ENCODE measurements at places on chromosomes 2 and 18.

DNA sequence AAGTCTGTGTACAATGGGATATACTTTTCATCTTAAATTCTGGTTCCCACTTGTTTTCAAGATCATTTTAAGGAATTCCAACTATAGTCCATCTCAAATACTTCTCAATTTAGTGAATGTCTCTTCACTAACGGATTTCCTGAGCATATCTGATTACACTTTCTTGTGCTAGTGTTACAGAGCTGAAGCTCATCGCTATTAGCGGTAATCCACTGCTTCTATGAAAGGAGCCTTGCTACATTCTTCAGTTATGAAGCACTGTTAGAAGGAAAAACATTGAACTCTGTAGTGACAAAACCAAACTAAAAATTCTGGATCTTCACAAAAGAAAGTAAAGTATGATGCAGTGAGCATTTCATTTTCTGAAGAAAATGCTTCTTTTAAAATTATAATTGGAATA lies 72.0 kb downstream of the AGPS start:
- DNase-seq: no peak

GRCh38 chr2:30714811-30715709 lies 92.2 kb downstream of the CAPN13 start:
- DNase-seq: no peak

GRCh38 chr2:36300697-36301096 lies 54.9 kb upstream of the CRIM1 start:
- DNase-seq: no peak

DNA sequence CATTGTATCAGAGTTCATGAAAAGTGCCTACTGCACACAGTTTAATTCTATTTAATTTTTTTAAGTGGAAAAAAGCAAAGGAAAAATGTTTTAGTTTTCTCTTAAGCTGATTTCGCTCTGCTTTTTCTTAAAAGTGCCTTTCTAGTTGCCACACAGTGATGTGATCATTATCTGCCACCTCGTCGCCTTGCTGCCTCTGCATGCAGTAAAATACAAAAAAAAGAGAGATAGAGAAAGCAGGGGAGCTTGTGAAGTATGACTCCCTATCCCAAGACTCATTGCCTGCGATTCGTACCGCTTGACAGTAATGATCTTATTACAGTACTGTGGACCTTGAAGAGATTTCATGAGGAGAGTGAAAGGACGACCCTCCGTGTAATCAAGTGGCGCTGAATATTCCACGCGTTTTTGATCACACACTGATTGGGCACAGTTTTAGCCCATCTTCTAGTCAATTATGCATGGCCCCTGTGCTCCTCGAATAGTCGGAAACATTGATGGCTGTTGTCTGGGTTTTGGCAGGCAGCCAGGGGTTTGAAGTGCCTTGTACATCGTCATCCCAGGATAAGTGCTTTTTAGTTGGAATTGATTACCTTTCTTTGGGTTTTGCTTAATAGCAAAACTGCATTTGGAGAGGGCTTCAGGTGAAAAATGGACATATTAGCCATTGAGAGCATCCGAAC lies 188.3 kb downstream of the GBX2 start:
- no peak for DNase-seq

DNA sequence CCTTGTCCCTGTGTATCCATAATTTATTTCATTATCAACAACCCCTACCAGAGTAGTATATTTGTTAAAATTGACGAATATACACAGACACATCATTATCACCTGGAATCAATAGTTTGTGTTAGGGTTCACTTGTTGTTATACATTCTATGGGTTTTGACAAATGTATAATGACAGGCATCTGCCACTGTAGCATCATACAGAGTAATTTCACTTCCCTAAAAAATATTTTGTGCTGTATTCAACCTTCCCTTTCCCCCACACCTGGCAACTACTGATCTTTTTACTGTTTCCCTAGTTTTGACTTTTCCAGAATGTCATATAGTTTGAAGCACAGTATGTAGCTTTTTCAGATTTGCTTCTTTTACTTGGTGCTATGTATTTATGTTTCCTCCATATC lies 132.0 kb downstream of the ZNF804A start:
- DNase-seq: no peak

DNA sequence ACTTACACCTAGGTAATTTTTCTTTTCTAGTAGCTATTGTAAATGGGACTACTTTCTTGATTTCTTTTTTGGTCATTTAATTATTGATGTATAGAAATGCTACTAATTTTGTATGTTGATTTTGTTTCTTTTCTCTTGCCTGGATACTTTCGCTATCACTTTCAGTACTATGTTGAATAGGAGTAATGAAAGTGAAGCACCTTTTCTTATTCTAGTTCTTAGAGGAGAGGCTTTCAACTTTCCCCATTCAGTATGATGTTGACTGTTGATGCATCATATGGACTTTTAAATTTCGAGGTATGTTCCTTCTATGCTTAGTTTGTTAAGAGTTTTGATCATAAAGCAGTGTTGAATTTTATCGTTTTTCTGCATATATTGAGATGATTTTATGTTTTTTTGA lies 142.5 kb downstream of the CDH19 start:
- DNase-seq: no peak

DNA sequence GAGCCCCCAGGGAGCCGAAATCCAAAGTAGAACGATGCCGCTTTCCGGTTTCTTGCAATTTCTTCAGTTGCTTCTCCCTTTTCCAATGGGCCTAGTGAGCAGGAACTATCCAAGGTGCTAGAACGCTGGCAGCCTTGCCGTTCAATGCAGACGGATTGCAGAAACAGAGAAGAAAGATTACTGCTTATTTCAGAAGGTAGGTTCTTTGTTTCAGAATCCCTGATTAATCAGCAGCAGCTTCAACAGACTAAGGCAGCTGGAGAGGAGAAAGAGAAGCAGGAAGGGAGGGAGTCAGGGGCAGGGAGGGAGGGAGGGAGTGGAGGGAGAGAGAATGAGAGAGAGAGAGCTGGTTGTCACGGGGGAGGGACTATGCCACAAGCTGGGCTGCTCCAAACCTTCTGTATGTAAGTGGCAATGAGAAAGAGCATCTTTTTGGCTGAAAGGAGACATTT lies 576 bp downstream of the NYAP2 start:
- DNase-seq: no peak

- no peak for DNase-seq
Measured at GRCh38 chr18:11497585-11497984, 111.8 kb upstream of the SLC35G4 start.

DNA sequence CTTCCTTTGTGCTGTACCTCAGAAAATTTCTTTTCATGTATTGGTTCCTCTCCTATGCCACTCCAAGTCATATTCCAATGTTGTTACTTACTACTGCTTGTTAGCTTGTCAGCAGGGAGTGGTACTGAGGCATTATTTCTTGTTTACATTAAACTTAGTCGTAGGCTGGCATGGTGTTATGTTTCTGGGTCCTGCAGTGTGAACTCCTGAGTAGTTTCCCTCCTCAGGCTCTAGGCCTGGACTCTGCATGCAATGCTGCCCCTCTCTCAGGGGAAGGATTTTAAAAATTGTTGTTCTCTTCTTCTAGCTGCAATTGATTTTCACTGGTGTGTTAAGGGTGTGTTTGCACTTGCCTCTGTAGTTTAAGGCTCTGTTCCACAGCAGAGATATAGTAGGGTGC lies 671.6 kb downstream of the PLCL1 start:
- DNase-seq: no peak

- no peak for DNase-seq
Measured at GRCh38 chr2:12321886-12322285, 394.9 kb upstream of the TRIB2 start.

GRCh38 chr18:53799134-53799533 lies 425.3 kb downstream of the MBD2 start:
- no peak for DNase-seq

GRCh38 chr2:128563348-128563687 lies 244.7 kb upstream of the HS6ST1 start:
- DNase-seq: no peak

DNA sequence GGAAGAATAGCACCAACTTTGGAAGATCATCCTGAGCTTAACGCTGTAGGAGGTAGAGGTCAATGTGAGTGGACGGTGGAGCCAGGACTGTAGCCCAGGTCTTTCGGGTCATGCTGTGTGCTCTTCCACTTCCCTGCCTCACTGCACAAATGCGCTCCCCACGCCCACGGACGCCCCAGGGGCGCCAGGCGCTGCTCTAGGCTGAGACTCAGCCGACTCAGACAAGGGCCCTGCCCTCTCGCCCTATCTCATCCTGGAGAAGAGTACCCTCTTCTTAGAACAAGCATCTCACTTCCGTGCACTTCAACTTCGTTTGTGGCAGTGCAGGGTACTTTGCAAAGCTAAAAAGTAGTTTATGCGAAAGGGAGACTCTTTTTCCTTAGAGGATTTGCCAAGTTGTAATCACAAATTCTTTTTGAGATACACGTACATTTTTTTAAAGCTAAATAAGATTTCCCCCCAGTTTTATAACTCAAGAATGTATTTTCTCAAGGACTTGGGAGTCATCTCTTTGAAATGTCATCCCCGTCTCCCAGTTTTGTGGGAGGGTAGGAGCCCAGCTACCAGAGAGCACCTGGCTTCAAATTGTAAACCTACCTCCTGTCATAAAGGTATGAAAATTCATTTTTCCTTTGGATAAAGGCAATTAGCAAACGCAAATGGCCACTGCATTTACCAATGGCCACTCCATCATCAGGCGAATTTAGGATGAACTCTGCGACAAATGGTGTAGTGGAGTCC lies 1.2 kb upstream of the PRELID3A start:
- no peak for DNase-seq

DNA sequence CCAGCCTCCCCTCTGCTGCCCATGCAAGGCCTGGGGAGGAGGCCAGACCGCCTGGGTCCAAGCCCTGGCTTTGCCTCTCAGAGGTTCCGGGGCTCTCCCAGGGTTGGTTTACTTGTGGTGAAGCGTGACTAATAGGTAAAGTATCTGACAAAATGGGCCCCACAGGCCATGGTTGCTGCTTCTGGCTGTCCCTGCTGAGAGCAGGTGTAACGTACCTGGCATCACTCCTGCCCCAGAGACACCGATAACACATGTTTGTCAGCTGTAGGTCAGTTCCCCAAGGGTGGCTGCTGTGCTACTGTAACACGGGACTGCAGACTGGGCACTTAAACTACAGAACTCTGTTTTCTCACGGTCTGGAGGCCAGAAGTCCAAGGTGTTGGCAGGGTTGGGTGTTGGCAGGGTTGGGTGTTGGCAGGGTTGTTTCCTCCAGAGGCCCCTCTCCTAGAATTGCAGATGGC lies 34.1 kb downstream of the ODC1 start:
- no peak for DNase-seq

- DNase-seq: no peak
Measured at GRCh38 chr2:213189001-213189899, 37.8 kb upstream of the IKZF2 start.

DNA sequence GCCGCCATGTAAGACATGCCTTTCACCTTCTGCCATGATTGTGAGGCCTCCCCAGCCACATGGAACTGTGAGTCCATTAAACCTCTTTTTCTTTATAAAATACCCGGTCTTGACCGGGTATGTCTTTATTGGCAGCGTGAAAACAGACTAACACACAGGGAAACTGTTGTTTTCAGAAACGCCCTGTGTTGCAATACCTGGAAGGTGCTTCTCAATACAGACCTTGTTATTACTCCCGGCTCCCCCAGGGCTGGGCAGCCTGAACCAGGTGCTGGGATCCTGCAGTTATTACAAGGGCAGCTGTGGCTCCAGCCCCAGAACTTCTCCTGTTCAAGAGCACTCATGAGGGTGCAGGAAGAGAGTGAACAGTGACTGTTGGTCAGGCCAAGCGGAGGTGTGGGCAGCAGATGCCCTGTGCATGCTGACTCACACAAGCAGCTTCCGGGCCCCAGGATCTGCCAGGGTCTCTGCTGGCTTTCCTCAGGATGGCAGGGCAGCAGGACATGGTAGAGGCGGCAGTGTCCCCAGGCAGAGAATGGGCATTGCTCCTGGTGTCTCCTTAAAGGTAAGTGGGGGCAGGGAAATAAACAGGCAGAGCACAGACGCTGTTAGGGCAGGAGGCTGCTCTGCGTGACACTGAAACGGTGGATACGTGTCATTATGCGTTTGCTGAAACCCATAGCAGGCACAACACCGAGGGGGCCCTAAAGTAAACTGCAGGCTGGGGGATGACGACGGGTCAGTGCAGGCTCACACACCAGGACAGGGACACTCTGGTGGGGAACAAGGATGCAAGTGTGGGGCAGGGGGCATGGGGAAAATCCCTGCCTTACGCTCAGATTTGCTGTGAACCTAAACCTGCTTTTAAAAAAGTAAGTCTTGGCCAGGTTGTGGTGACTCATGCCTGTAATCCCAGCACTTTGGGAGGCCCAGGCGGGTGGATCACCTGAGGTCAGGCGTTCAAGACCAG lies 89.1 kb downstream of the NDUFA10 start:
- DNase-seq: no peak

- DNase-seq: no peak
Measured at GRCh38 chr2:47558116-47558767, 155.3 kb downstream of the MSH2 start.
